GF-D8 (cell line): ENCODE measurements at places on chromosomes 3 and 15.

DNA sequence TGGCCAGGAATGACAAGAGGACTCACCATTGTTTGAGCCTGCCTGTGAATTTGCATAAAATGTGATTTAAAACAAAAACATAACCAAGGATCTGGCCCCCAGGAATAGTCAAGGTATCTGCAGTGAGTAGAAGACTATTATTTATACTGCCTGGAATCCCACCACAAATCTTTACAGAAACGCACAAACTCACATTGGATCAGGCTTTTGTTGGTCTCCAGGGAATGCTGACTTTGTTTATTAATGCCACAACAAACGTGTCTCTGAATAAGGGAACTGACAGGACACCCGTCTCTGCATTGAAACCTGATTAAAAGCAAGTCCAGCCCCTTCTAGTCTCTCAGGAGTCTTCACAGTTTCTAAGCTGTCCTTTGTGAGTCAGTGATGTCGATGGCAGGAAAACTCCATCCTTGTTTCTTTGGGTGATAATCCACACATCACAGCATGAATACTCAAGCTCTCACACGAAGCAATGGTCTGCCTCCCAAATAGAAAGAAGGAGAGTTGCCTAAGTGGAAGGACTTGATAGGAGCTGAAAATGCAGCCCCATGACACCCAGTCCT is 37.7 kb downstream of the CLDN18 start:
- DNase-seq, result no peak

GRCh38 chr3:121491683-121492320 is 54.0 kb downstream of the POLQ start:
- DNase-seq, result no peak

DNA sequence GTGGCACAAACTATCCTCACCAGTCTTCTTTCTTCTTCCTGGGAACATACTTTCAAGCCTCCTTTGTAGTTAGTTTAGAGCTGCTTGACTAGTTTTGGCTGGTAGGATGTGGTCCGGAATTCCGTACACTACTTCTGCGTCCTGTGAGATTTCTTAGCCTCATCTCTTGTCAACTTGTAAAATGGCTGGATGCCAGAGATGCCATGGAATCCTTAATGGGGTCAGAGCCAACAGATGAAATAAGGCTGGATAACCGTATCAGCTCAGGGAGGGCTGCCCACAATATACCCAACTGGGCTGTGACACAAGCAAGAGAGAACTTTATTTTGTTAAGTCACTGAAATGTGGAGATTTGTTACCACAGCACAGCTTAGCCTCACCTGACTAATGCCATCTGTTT is 466.9 kb upstream of the MDFIC2 start:
- no peak for DNase-seq

DNA sequence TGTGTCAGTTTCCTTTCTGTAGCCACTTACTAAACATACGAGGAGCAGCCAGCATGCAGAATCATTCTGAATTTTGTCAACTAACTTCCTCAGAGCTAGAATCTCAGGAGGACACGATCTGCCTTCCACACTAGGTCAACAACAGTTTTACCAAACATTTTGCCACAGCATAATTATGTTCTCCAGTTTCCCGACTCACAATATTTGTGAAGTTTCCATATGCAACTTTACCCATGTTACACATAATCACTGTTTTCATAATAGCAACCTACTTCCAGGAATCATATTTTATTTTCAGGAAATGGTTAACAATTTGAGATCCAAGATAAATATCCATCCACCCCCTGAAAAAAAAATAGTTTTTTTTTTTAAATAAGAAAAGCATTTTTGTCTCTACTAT is 595.0 kb downstream of the PYDC2 start:
- DNase-seq, result no peak

DNA sequence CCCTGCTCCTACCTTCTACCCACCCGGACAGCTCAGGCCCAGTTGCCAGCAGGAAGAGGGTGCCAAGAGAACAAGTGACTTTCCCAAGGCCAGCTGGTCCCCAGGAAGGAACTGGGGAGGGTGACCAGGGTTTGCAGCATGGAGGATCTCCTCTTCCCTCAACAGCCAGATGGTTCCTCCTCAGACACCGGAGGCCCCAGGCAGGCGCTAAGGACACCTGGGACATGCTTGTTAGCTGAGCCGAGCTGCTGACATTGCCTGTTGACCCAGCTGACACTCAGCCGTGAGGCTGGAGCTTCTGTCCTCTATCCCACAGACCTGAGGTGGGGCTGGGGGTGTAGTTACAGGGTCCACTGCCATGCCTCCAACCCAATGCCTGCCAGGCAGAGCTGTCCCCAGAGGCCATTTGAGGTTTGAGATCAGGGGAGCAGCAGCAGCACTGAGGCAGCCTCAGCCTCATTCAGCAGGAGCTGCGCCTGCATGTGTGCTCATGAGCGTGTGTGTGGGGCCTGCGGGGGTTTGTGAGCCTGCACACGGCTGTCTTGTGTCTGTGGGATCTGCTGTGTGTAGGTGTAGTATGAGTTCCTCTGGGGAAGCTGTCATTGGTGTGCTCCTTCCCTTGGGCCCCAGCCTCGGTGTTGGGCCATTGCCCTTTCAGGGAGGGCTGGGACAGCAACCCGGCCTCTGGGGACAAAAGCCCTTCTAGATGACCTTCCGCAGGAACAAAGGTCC is 7.1 kb downstream of the CPLX3 start:
- DNase-seq, result peak; percentile 18

- DNase-seq, result no peak
Measured at GRCh38 chr15:68163191-68163590, 41.9 kb downstream of the CALML4 start.

GRCh38 chr3:13110678-13111116 is 37.5 kb upstream of the IQSEC1 start:
- no peak for DNase-seq

DNA sequence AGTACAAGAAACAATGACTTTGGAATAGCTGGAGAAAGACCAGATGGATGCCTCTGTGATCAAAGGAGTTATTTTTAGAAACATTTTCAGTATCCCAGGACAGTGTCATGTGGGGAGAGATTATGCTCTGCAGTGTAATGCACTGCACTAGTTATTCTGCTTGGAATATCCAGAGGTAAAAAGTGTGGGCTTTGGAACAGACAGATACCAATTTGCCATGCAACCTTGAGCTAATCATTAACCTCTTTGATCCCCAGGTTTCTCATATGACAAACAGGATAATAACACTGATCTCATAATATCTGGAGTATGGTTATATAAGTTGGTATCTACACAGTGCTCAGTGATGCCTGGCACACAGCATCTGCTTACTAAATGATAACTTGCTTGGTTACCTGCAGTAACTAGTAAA is 12.2 kb upstream of the SLC7A14 start:
- no peak for DNase-seq

DNA sequence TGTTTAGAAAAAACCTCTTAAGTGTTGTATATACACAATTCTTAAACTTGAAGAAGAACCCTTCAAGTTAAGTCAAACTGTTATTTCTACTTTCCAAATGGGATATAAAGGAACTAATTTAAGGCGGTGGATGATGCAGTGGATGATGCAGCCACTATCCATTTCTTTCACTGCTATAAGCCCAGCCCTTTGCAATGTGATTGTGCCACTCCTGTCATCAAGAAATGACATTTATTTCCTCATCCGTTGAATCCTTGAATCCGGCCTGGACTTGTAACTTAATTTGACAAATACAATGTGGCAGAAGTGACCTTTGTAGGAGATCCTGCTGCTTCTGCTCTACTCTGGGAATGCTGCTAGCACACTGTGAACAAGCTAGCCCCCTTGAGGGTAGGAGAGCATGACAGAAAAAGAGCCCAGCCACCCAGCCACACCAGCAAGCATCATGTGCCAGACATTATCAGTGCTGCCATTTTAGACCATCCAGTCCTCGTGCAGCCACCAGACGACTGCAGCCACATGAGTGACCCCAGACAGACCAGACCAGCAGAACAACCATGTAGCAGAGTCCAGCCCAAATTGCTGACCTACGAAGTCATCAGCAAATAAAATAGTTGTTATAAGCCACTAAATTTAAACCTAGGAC is 47.4 kb downstream of the UACA start:
- no peak for DNase-seq

- no peak for DNase-seq
Measured at GRCh38 chr3:14676881-14677280, 1.9 kb downstream of the C3orf20 start.

GRCh38 chr15:29656636-29657475 is 165.4 kb downstream of the TJP1 start:
- DNase-seq, result no peak

DNA sequence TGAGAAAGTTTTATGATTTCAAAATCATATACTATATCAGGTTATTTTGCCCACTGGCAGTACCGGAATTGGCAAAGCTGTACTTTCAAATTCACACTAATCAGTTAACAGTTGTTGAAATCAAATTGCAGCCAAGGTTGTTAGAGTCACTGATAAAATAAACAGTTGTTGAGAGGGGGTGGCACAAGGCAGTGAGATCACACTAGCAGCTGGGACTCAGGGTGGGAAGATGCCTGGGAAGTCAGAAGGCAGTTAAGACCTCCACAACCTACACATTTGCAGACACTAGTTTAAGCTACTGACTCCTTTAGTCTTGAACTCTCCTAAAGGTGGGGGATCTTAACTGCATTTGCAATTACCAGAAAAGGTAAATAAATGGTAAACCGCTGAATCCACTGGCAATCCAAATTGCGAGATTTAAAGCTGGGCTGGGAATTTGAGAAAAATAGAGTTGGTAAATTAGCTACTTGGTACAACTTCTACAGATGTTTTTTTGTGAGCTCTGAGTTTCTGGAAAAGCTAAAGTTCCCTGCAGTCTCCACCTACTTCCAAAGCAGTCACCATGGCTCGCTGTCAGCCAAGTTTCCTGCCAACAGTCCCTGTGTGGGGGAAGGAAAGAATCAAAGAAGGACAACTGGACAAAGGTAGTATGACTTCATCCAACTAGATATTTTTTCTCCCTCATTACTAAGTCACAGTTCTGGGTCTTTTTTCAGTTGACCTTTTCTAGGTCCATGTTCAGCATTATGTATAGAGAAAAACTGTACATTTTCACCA is 105.7 kb downstream of the ZNF385D start:
- no peak for DNase-seq

- no peak for DNase-seq
Measured at GRCh38 chr15:75663931-75664421, 16.3 kb downstream of the SNX33 start.

DNA sequence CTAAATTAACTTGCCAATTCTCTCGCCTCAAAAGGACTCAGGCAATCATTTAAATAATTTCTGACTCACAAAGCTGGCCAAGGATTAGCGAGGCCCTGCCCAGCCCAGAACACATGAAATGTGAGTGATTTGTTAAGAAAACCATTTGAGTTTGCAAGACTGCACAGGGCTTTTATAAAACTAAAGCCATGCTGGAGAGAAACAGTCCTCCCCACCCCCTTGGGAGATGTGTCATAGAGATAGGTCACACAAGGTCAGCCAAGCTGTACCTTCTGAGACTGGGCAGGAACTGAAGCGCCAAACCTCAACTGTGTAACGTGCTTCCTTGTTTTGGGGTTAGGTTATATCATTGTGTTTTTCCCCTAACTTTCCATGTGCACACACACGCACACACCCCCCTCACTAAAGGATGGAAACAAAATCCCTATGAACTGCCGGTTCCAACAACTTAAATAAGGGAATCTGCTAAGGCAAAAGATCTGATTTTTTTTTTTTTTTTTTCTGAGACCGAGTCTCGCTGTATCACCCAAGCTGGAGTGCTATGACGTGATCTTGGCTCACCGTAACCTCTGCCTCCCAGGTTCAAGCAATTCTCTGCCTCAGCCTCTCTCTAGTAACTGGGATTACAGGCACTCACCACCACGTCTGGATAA is 8.1 kb downstream of the SPATA12 start:
- DNase-seq, result peak; percentile 68

GRCh38 chr3:114675104-114675503 is 381.3 kb downstream of the TIGIT start:
- no peak for DNase-seq

GRCh38 chr15:31202953-31203352 is 101.4 kb upstream of the TRPM1 start:
- no peak for DNase-seq

DNA sequence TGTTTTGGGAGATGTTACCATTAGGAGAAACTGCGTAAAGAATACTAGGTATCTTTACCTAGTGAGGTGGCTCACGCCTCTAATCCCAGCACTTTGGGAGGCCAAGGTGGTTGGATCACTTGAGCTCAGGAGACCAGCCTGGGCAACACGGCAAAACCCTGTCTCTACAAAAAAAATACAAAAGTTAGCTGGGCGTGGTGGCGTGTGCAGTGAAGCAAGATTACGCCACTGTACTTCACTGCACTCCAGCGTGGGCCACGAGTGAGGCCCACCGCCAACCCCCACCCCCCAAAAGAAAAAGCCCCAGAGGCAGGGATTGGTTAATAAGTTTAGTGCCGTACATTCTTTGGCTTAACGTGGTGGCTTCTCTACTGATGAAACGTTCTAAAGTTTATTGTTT is 23.5 kb downstream of the TRIM71 start:
- no peak for DNase-seq

DNA sequence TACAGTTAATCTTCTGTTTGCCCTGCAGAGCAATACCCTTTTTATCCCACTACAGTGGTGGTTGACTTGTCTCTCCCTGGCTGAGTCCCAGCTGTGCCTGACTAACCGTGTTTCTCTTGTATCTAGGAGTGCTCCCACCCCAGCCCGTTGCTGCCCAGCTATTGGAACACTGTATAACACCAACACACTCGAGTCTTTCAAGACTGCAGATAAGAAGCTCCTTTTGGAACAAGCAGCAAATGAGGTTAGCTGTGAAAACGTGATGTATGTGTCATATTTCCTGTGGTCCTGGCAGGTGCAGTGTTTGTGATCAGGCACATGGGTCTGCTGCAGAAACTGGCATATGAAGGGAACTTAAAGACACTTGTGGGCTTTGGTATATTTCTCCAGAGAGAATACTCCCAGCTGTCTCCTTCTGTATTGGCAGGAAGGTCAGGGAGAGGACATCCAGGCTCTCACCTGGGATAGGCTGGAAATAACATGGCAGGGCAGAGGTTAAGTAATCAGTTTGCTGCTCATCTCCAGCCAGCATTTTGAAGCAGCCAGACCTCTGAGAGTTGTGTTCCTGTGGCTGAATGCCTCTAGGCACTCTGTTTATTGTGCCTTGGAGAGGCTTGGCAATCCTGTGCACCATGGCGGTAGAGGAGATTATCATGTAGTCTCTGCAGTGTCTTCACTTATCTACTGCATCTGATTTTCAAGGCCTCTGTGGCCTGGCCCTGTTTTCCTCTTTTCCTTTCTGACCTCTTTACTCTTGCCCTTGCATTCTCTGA is 34.8 kb downstream of the ATG7 start:
- DNase-seq, result peak; percentile 85

- DNase-seq, result no peak
Measured at GRCh38 chr3:60461267-60461666, 790.0 kb downstream of the FHIT start.

DNA sequence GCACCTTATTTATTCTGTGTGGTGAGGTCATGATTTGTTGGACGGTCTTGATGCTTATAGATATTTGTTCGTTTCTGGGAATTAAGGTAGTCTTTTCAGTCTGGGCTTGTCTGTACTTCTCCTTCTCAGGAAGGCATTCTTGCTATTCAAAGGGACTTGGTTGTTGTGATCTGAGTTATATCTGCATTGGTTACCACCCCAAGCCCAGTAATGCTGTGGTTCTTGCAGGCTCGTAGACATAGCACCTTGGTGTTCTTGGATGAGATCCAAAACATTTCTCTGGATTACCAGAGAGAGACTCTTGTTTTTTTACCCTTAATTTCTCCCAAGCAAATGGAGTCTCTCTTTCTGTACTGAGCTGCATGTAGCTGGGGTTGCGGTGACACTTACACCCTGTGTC is 128.0 kb upstream of the CBLB start:
- DNase-seq, result no peak

GRCh38 chr3:167840247-167840646 is 104.7 kb downstream of the SERPINI1 start:
- DNase-seq, result no peak
